ENCODE measurements at places on chromosomes 11 and 22. TPM values are rescaled to one million over a fixed set of nuclear protein-coding genes. Genes with fewer than 3 reads are reported as not detected.
A peak's percentile ranks its signal among the peaks of the same experiment; 100 is the strongest.

BCO2 gene
- total RNA-seq: 1.2 TPM

MRPL21 gene
- total RNA-seq: 106 TPM

GSTT2 gene
- total RNA-seq: not detected

WT1 gene
- total RNA-seq: not detected

GGTLC2 gene
- total RNA-seq: not detected

CASP1 gene
- total RNA-seq: 11.6 TPM

ANGPTL5 gene
- total RNA-seq: not detected

DNA sequence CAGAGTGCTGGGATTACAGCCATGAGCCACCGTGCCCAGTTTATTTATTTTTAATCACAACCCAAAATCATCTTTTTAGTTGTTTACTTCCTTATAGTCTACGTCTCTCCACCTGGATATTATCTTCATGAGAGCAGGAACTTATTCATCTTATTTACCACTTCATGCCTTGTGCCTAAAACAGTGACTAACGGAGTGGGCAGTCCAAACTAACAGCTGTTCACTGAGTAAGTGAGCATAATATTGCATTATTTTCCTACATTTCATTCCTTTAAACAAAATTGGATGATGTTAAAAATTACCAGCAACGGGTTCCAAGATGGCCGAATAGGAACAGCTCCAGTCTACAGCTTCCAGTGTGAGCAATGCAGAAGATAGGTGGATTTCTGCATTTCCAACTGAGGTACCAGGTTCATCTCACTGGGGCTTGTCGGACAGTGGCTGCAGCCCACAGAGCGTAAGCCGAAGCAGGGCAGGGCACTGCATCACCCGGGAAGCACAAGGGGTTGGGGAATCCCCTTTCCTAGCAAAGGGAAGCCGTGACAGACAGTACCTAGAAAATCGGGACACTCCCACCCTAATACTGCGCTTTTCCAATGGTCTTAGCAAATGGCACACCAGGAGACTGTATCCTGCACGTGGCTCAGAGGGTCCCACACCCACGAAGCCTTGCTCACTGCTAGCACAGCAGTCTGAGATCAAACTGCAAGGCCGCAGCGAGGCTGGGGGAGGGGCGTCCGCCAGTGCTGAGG lies 14.1 kb downstream of the TMEM123 start:
- DNase-seq: no peak

- no peak for DNase-seq
These were observed 555.3 kb downstream of the MIAT start for GRCh38 chr22:27212617-27213177.

DNA sequence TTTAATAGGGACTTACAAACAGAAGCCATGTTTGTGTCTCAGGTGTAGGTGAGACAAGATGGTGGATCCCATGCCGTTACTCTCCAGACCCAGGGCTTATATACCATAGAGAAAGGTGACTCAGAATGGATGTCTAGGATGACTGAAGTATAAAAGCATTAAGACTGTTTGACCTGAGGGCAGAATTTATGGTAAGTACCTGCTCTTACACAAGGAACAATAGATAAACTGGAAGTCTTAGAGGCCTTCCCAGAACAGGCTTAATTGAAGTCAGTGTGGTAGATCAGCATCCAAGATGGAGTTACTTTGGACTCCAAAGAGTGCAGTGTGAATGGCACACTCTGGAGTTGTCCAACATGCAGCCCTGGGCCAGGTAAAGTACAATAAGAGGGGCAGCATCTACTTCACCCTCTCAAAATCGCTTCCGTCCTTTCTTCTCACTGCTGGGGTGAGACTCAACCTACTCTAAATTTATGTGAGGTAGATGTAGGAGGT lies 387.0 kb upstream of the DDI1 start:
- DNase-seq: no peak

DNA sequence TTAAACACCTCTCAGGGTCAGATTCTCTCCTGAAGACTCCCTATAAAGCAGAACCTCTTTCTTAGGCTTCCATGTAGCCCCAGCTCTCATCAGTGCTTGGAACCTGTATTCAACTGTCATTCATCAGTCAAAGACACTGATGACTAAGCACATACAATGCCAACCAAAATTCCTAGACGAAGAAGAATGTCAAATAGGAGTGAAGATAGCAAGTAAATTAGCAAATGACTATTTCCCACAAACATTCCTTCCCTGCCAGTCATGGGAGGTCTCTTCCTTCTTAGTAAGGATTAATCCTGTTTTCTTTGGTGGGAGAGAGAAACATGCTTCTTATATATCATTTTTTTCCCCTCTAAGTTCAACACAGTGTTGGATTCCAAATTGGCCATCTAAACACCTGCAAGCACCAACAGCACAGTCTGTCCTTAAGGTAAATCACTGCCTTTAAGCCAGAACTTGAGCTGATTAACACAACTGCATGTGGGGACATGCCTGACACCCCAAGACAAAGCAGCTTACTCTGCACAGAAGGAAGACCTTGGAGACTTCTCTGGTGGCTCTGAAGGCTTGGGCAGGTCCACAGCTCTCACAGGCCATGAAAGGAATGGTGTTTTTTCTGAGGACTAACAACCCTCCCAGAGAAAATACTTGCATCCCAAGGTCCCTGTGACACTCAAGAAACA lies 47.5 kb upstream of the ME3 start:
- no peak for DNase-seq

DNA sequence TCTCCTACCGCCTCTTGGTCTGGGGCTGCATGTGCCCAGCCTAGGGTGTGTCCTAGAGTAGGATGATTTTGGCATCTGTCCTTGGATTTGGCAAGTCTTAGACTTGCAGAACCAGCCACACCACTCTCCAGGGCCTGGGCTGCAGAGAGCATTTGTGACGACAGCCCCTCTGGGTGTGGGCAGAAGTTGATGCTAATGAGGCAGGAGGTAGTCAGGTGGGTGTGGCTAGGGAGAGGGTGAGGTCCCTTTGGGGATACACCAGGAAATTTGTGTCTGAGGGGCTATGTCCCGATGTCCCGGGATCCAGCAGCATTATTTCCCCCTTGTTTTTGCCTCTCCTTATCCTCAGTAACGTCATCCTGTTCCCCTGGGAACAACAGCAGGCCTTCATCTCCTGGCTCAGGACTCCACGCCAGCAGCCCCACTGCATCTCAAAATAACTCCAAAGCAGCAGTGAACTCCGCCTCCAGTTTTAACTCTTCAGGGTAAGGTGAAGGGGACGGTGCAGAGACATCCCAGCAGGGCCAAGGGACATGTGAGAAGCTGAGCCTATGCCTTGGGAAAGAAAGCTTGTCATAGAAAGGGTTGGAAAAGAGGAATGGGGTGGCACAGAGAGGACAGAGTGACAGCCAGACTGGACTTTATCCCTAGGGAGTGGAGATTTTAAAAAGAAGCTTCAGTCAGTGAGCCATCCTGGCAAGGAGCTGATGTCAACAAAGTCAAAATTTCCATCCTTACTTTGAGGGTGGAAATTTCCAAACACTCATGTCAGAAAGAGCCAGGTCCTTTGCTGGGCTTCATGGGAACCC lies 8.0 kb upstream of the TLCD5 start:
- DNase-seq: no peak

GRCh38 chr11:35126000-35126878 lies 12.7 kb upstream of the CD44 start:
- no peak for DNase-seq

- no peak for DNase-seq
These were observed 1.8 kb downstream of the TMEM86A start for GRCh38 chr11:18700375-18700774.

DNA sequence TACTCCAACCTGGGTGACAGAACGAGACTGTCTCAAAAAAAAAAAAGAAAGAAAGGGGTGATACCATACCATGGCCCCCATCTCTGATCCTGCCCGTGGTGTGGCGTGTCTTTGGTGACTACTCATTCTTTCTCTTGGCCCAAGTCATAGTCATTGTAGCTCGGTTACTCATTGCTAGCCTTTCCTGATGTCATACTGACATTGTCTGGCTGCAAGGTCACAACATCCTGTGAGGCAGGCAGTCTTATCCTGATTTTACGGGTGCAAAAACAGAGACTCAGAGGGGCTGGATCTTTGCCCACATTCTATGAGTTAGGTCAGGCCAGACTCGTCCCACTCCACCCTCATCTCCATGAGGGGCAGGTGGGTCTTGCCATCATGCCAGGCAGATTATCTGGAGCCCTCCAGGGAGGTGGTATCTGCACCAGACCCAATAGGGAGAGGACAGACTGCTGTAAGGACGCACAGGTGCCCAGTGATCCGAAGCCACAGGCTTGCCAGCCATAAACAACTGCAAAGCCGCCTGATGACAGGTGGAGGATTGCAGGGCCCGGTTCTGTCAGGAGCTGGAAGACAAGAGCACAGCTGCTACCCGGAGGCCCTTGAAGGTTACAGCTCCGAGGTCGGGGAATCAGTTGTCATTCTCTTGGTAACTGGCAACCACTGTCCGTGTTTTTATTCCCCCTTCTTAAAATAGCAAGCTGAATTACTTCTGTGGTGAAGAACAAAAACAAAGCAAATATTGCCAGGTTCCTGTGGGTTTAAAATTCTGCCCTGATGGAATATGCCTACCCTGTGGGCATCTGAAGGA lies 13.8 kb downstream of the TOM1 start:
- DNase-seq: no peak

DNA sequence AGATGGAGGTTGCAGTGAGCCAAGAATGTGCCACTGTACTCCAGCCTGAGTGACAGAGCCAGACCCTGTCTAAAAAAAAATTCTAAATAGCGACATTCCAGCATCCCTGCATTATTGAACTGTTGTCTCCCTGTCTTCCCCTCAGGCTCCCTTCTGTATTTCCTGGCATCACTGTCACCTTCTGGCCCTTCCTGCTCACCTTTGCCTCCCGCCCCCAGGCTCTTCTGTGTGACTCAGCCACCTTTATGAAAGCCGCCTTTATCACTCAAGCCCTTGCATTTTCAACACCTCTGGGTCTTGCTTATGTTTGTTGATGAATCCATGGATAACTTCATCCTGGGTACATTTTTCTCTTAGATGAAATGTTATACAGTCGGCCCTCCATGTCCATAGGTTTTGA lies 21.1 kb downstream of the UBASH3B start:
- DNase-seq: no peak

DNA sequence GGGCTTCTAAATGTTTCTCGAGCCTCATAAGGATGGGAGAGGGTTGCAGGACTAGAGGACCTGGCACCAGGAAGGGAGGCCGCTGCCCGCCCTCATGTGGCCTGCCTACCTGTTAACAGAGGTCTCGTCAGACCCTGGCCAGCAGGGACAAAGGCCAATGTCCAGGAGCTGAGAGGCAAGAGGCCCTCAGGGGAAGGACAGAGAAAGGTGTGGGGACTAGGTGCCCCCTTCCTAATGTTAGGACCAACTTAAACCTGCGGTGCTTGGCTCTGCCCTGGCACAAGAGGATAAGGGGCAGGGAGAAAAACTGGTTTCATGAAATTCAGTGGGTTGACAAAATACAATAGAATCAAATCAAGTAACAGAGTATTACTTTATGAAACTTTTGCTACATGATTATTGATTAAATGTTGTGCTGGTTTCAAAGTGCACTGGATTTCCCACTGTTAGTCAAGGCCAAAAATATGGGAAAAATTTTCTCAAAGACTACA lies 20.0 kb upstream of the SYT12 start:
- DNase-seq: no peak

DNA sequence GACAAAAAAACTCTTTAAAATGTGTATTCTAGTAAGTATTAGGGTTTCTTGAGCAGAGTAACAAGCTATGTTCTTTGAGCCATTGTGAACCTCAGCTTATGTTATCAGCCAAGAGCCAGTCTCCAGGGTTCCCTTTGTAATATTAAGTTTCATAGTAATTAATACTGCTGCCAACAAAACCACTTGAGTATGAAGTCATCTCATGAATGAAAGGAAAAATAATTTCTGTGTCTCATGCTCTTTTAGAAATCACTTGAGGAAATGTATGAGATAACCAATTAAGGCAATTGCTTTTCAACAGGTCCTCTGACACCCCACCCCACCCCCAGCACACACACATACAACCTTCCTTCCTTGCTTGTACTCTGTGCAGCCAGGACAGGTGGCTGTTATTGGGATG lies 59.9 kb downstream of the BBOX1 start:
- DNase-seq: no peak

- no peak for DNase-seq
These were observed 3.4 kb downstream of the FJX1 start for GRCh38 chr11:35621620-35622019.

GRCh38 chr22:24486501-24486921 lies 8.6 kb upstream of the UPB1 start:
- peak; percentile 24 for DNase-seq

GRCh38 chr22:19966908-19967750 lies 25.5 kb upstream of the TXNRD2 start:
- no peak for DNase-seq

- DNase-seq: no peak
These were observed 44.4 kb upstream of the WNT11 start for GRCh38 chr11:76250520-76251225.

DNA sequence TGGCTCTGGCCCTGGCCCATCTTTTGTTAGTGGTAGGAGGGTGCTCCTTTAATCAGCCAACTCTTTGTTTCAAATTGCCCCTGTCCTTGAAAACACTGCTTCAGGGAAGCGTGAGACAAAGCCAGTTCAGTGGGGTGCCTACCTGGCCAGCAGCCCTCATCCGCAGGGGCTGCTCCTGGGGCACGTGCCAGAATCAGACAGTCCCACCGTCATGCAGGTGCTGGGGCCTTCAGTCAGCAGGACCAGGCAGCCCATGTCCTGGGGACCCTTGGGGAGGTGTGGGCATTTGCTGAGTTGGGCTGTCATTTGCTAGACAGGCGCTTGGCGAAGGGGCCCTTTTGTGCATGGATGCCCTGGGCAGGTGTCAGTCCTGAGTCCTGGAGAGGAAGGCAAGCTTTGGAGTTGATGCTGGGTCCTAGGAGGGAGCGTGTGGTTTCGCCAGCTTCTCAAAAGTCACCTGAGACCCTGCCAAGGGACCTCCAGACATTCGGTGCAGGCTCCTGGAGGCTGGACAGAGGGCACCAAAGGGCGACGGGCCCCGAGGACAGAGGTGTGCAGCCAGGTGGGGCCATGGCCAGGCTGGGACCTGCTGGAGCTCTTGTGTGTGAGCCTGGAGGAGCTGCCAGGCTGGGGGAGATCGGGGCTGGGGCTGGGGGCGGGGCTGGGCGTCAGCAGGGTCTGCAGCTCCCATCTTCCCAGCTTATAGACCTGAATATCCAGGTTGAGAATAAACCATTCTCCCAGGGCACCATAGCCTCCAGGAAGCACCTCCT lies 15.0 kb upstream of the RTN4R start:
- DNase-seq: no peak

GRCh38 chr22:19755145-19755710 lies 5.3 kb upstream of the TBX1 start:
- no peak for DNase-seq

- no peak for DNase-seq
These were observed 8.4 kb upstream of the PMM1 start for GRCh38 chr22:41598081-41598480.

DNA sequence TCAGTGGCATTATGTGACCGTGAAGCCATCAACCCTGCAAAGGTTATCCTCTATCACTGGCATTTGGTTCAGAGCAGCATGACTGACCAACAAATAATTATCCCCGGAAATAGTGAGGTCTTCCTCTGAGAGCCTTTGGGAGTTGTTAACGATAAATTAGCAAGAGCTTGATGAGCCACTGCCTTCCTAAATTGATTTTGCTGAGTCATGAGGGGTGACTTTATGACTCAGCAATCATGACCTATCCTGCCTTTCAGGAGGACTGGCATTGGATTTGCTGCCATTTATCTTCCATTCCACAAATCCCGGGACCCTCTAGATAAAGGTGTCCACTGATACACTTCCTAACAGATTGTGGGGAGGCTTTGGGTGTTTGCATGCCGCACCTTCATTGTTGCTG lies 80.8 kb upstream of the MTNR1B start:
- DNase-seq: no peak
